Body of pancreas (tissue), 4 donors: ENCODE measurements at places on chromosomes 4 and X. TPM values are rescaled to one million over a fixed set of nuclear protein-coding genes. Genes with fewer than 3 reads are reported as not detected.

DNA sequence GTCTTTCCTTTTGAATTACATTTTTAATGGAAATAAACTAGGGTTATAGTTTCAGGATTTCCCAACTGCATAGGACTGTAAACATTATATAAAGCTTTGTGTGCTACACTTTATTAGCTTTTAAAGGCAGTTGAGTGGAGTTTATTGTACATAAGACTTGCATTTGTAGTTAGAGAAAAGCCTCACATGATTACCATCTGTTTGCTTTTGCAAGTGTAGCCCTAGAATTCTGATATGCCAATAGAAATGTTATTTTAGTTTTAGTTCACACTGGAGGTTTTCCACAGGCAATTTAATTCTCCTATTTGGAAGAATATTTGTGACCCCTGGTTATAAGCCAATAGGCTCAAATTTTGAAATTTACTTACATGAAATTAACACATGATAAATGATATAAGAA lies 41.3 kb upstream of the ANK2 start:
- no peak for DNase-seq

GRCh38 chr4:8647626-8648025 lies 55.1 kb downstream of the CPZ start:
- DNase-seq = no peak

DNA sequence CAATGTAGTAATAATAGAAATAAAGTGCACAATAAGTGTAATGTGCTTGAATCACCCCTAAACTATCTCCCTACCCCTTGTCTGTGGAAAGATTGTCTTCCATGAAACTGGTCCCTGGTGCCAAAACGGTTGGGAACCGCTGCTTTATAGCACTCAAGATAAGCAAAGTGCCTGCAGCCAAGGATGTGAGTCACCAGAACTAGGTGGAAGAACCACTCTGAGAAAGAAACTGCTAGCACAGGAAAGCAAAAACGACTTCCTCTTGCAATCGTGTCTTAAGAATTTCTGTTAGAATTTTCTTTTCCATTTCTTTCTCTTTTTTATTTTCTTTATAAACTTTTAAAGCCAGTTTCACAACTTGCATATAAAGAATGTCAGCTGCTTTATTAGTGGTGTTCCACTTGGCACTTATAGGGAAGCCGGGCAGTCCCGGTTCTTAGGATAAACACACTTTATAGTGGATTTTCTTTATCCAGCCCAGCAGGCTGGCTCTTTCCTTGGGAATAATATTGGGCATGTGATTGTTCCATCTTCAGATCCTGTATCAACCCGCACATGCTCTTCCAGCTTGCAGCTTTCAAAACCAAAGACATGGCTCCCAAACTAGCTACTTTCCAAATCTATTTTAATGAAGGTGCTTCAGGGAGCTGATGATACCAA lies 32.3 kb upstream of the CXCL8 start:
- DNase-seq = peak; percentile 68

DNA sequence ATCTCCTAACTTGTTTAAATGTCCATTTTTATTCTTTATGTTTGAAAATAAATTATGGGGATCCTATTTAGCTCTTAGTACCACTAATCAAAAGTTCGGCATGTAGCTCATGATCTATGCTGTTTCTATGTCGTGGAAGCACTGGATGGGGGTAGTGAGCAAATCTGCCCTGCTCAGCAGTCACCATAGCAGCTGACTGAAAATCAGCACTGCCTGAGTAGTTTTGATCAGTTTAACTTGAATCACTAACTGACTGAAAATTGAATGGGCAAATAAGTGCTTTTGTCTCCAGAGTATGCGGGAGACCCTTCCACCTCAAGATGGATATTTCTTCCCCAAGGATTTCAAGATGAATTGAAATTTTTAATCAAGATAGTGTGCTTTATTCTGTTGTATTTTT lies 27.6 kb downstream of the NUDT6 start:
- no peak for DNase-seq

- DNase-seq = no peak
These were observed 1235.0 kb upstream of the TENM3 start for GRCh38 chr4:181008164-181008563.

- no peak for DNase-seq
These were observed 738.0 kb upstream of the PITX2 start for GRCh38 chr4:111360906-111361305.

DNA sequence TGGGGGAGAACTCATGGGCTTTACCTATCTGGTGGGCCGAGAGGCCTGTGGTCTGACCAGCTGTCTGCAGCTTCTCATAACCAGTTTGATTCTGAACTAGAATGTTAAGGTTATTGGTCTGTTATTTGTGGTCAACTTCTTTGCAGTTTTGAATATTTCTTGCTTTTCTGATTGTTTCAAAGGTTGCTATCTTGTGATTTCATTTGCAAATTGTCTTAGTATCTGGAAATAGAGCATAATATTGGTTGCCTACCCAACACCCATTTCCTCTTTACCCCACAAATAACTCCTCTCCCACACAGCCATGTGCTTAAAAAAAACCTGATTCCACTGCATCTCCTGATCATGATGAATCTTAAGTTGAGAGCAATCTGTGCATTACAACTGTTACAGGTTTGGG lies 39.1 kb upstream of the BMP2K start:
- no peak for DNase-seq

DNA sequence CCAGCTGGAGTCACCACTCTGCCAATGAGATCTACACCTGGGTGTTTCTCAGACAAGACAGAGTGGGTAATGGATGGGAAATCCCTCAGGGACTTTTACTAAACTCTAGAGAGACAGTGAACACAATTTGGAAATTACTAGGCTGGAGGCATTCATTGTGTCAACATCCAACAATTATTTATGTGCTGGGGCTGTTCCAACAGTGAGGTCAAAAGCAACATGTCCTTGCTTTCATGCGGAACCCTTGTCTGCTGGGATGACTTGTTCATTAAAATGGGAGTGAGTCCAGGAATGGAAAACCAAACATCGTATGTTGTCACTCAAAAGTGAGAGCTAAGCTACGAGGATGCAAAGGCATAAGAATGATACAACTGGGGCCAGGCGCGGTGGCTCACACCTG lies 54.0 kb downstream of the DRD5 start:
- no peak for DNase-seq

DNA sequence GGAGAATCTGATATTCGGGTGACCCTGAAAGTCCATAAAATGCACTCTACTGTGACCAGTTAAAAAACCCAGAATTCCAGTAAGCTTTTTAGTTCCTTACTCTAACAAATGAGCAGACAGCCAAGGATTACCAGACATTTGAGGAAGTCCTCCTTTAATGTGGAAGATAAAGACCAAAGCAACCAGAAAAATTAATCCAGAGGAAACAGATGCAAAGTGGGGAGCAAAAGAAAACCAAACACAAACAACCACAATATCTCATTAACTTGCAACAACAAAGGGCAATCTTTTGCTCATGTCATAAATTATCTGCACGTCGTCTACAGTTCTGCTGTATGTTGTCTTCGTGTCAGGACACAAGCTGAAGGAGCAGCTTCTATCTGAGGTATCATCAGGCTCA lies 164.4 kb downstream of the PJA1 start:
- no peak for DNase-seq

- no peak for DNase-seq
These were observed 12.5 kb upstream of the STS start for GRCh38 chrX:7134981-7135380.

DNA sequence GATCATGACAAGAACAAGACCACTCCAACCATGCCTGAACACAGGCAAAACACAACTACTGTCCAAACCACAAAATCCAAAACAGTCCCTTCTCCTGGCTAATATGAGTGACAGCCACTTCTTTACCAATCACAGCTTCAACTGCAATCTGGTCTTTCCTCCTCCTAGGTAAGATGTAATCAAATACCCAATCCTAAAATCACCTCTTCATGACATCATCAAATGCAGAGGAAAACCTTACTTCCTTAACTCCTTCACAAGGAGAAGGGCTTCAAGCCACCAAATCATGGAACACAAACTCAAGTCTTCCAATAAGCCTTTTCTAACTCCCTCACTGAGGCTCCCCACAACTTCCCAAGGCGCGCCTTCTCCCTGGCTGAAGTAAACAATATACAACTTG lies 4.4 kb upstream of the MSL3 start:
- no peak for DNase-seq

- no peak for DNase-seq
These were observed 618 bp upstream of the XK start for GRCh38 chrX:37684973-37685372.

Gene VCX3B
- total RNA-seq = not detected

Gene RPL39
- 592 TPM for total RNA-seq

Gene GPRASP2
- total RNA-seq = 6.2 TPM
